ENCODE measurements at places on chromosomes 5 and 9.
A peak's percentile ranks its signal among the peaks of the same experiment; 100 is the strongest.

DNA sequence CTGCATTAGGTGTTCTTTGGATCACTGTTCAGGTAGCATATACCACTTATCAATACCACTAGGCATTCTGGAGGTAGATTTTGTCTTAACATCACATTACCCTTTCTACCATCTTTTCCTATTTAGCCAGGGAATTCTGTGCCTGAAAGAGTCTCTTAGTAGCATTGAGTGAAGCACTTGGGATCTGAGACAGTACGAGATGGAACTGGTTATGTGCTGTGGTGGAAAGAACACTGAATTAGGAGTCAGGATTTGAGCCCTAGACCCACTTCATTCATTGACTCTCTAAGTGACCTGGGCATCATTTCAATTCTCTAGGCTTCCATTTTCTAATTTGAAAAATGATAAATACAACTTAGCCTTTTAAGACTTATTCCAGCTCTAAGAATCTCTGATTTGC lies 291.1 kb downstream of the DMAC1 start:
- no peak for DNase-seq

DNA sequence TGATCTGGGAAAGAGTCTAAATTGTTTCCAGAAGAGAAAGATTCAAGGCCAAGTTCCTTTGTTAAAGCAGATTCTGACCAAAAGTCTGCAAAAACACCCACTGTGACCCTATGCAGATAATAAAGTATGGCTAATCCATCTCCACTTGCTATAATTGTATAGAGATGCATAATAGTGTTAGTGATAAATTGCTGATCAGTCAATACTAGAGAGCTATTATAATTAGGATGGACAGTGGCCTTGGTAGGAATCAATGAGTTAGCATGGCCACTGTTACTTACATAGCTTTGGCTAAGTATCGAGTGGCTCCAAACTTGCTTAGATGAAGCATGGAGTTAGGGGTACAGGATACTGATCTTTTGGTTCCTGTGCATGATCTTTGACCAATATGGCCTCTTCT lies 683.4 kb upstream of the MEF2C start:
- DNase-seq: no peak

GRCh38 chr5:78116167-78116566 lies 178.3 kb downstream of the AP3B1 start:
- no peak for DNase-seq

DNA sequence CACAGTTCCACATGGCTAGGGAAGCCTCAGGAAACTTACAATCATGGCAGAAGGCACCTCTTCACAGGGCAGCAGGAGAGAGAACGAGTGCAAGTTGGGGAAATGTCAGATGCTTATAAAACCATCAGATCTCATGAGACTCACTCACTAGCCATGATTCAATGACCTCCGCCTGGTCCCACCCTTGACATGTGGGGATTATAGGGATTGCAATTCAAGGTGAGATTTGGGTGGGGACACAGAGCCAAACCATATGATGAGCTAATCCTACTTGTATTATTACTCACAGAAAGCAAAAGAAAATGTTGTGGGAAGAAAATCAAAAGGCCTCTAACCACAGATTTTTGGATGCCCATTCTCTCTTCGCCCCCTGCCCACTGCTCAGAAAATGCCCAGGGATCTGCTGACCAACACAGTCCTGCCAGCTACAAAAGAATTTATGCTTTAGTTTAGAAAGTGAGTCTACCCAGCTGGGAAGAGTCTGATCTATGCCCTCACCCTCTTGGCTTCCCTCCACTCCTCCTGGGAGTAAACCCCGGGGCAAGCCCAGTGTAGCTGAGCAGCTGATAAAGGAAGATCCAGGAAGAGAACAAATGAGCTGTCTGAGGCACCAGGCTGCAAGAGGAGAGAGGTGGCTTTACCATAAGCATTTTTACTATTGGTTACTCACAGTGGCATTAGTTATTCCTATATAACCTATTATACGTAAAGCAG lies 53.1 kb downstream of the RNF130 start:
- DNase-seq: no peak

DNA sequence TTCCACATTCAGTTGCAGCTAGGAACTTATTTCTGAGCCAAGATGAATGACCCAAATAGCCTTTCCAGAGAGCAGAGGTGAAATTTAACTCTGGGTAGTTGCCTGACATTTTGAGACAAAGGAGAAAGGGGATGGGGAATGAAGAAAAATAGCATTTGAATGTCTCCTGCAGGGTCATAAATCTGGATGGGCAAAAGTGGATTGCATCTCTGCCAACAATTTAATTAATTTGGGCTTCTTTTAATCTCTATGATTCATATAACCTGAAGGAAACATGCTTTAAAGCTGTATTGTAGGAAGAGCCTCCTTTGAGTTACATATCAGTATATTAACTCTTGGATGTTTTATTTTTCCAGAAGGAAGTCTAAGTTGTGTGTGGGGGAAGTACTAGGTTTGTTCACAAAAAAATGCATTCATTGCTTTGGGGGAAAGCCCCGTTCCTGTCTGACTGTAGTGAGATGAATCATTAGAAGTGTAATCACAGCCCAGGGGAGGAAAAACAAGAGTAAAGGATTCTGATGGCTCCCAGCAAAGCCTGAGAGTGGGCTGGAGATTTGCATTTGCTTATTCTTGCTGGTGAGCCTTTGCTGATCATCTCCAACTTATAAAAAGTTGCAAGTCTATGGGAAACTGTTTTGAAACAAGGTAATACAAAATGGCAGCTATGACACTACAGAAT lies 133.0 kb upstream of the IQGAP2 start:
- DNase-seq: no peak

- no peak for DNase-seq
Measured at GRCh38 chr9:24090566-24090965, 264.5 kb upstream of the ELAVL2 start.

DNA sequence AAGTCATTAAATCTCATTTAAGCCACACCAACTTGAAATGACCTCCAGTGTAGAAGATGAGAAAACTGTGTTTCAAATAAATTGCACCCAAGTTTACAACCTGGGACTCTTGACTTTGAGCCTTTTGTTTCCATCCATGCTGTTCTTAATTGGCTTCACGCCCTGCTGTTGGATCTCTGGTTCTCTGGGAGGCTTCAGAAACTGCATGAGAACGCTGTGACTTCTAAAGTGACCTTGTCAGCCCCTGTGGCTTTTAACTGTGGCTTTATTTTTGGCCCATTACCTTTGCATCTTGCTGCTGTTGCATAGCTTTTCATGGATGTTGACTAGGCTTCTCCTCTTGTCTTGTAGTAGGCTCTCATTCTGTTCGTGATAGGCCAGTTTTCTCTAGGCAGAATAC lies 29.3 kb downstream of the TNFAIP8 start:
- no peak for DNase-seq

GRCh38 chr5:133256276-133256675 lies 204.5 kb downstream of the HSPA4 start:
- DNase-seq: no peak

DNA sequence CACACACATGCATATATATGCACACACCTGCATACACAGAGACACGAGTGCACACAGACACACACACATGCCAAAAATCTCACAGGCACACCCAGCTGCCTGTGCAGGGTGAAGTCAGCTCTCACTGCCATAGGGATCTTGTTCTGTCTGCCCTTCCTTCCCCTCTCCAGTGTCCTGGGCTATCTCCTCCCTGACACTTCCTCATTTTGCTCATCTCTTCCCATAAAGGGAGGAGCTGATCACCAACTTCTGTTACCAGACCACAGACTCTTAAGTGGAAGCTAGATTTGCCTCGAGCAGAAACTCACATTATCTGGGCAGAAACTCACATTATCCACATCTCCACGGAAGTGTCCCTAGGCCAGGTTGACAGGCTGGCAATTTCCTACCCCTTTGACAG lies 28.7 kb downstream of the LCP2 start:
- DNase-seq: no peak

DNA sequence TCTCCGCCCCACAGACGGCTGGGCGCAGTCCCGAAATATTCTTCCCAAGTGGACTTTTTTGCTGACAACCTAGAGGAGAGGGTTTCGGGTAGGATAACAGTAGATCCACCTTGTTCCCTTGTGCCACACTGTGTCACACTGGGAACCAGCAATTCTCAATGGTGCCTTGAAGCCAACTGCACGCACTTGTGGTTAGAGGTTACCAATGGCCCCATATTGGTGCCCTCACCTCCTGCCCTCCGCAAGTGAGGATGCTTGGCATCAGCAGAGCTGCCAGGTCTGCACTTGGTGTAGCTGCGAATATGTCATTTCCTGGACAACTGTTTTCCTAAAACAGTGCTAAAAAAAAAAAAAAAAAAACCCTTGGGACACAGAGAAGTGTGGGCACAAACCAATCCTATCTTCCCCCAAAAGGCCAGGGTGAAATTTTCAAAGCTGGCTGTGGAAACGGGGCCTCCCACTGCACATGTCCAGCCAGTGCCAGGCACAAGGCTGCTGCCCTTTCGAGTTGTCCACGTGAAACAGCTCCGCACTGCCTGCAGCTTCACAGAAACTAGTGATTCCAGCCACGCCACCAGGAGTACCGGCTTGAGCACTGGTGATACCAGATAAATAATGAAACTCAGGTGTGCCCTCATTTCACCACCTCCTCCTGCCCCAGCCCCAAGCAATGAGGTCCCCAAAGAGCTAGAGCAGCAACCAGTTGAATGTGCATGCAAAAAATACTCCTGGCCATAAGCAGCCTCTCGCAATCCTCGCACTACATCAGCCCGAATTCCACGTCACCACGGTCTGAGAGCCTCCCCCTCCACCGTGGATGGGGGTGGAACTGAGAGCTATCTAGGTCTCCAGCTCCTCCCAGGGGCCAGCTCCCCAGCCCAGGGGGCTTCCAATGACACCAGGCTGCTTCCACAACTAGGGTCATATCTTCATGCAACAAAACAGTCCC lies 51.2 kb downstream of the USP20 start:
- DNase-seq: peak; percentile 44

DNA sequence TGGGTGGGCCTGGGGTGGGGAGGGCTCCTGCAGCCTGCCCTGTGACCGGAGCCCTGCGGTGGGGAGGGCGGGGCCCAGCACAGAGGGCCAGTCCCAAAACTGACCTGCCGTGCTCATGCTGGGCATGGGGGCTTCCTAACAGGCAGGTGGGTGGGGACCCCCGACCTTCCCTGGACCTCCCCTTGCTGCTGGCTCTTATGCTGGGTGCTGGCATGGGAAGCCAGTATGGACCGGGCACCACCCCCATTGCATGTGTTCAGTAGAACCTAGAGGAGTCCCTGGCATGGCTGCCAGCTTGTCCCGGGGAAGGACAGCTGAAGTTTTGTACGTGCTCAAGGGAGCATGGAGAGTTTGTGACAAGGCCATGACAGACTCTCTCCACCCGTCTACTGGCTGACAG lies 37.1 kb downstream of the WNK2 start:
- DNase-seq: no peak

- no peak for DNase-seq
Measured at GRCh38 chr5:57529864-57530263, 47.3 kb upstream of the ACTBL2 start.

DNA sequence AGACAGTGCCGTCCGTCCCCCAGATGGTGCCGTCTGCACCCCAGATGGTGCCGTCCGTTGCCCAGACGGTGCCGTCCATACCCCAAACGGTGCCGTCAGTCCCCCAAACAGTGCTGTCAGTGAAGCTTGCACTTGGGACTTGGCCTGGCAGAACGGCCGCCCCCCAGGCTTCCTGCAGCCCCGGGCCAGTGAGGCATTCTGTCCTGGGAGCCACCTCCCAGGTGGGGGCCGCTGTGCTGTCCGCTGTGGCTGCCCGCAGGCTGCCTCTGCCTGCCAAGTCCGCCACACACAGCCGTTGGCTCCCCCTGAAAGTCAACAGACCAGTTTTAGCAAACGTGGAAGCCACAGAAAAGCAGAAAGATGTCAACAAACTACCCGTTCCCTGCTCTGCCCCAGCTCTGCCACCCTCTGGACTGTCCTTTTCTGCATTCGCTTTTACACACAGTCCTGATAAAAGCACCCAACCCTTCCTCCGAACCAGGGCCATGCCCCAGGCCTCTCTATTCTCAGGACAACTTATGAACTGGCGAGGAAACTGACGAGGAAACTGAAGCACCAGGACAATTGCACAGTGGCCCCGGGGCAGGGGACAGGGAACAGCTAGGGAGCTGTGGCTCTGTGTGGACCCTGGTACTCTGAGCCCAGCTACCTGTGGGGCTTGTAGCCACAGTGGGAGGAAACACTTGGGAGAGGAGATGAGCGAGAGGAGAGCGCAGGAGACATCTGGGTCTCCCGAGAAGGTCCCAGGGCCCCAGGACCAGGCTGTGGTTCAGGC lies 39.6 kb upstream of the RXRA start:
- no peak for DNase-seq

GRCh38 chr9:98193336-98193944 lies 1.0 kb upstream of the CORO2A start:
- DNase-seq: no peak

DNA sequence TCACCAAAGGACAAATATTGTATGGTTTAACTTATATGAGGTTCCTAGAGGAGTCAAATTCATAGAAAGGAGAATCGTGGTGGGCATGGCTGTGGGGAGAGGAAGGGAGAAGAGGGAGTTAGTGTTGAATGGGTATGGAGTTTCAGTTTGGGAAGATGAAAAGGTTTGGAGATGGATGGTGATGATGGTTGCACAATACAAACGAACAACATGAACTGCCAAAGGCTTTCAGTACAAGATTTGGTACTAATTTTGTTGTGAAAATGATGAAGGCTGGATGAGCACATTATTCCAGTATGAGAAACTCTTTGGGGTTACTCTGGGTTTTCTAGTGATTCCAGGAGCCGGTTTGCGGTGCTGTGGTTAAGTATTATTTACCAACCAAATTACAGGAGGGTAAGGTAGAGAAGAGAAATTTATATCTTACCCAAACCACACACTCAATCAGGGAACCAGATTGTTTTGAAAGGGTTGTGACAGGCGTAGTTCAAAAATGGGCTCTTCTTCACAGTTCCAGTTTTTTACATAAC lies 112.0 kb upstream of the TBC1D2 start:
- DNase-seq: no peak

DNA sequence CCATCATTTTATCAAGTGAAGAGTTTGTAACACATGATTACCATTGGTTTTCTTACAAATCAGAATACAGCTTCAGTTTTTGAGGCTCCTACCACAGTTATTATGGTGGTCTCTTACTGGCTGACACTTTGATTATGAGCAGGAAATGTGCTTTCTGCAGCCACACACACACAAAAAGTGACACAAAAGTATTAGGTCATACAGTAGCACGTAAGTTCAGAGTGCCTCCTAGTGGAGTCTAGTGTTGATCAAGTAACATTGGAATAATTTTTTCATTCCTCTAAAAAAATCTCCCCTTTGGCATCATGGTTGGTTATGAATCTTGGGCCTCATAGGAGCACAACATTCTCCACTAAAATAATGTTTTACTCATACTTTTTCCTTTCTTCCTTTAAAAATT lies 37.6 kb downstream of the PAM start:
- DNase-seq: peak; percentile 55

DNA sequence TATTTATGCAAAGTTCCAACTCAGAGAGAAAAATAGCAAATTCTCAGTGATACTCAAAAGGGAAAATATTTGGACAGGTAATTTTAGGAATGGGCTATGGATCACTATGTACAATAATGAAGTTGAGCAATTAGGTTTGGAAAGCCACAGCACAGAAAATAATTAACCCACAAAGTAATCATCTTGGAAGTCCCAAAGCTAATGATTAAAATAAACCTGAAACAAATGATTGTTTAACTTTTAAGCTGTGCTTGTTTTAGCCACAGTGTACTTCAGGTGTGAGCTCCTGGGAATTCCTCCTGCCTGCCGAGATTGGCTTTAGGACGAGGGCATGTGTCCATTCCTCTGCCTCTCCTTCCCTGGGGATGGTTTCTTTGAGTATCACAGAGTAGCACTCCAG lies 403.9 kb downstream of the ZSWIM6 start:
- DNase-seq: no peak

- no peak for DNase-seq
Measured at GRCh38 chr5:154829589-154830218, 20.7 kb downstream of the FAXDC2 start.

All from dermis blood vessel endothelial cell (primary cell).